ENCODE measurements at places on chromosomes 6 and 20. TPM values are rescaled to one million over a fixed set of nuclear protein-coding genes. Genes with fewer than 3 reads are reported as not detected.
A peak's percentile ranks its signal among the peaks of the same experiment; 100 is the strongest.

DNA sequence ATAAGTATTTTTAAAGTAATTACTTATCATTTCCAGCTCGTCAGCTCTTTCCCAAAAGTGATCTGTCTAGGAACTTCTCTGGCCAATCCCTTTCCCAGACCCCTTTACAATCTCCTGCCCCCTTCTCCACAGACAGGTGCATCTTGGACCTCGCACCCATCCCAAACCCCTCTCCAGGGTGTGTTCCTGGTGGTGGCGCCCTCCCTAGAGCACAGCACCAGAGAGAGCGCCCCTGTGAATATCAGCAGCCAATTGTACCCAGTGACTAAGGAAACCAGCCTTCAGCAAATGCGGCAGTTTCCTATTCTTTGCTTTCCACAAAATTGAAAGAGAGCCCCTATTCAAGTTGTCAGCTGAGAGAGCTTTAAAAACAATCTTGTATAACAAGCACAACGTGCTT lies 157.7 kb downstream of the RNASET2 start:
- no peak for DNase-seq

The BPIFA1 gene
- total RNA-seq: not detected

GRCh38 chr6:144343701-144344428 lies 58.7 kb downstream of the UTRN start:
- DNase-seq: peak; percentile 53

GRCh38 chr20:51562332-51563173 lies 20.0 kb upstream of the NFATC2 start:
- DNase-seq: peak; percentile 94

DNA sequence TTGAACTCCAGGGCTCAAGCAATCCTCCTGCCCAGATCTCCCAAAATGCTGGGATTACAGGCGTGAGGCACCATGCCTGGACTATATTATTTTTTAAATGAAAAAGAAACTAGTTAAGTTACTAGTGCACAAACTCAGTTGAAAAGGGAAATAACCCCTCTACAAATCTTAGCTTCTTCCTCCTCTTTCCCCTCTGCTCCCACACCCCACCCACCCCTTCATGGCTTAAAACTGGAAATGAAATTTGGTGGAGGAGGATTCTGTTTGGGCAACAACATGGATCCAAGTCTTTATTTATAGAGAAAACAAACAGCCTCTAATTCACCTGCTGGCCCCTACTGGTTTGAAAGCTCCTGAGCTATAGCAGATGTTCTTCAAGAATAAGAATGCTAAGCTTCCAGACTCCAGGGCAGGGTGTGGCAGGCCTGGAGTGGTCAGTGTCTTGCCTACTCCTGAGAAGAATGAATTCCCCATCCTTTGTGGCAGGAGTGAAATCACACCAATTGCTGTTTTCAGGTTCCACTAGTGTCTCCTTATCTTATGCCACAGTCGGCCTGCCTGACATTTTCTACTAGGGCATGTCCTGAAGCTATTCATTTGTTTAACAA lies 73.5 kb downstream of the ZFP64 start:
- DNase-seq: no peak

GRCh38 chr6:134477991-134478635 lies 160.2 kb upstream of the SGK1 start:
- no peak for DNase-seq

GRCh38 chr6:116783852-116784251 lies 18.3 kb upstream of the FAM162B start:
- DNase-seq: no peak

GRCh38 chr6:16236631-16237199 lies 1.7 kb upstream of the GMPR start:
- DNase-seq: peak; percentile 26

The RAET1L gene
- not detected for total RNA-seq

- peak; percentile 37 for DNase-seq
Measured at GRCh38 chr6:149334201-149334600, 16.7 kb downstream of the TAB2 start.

DNA sequence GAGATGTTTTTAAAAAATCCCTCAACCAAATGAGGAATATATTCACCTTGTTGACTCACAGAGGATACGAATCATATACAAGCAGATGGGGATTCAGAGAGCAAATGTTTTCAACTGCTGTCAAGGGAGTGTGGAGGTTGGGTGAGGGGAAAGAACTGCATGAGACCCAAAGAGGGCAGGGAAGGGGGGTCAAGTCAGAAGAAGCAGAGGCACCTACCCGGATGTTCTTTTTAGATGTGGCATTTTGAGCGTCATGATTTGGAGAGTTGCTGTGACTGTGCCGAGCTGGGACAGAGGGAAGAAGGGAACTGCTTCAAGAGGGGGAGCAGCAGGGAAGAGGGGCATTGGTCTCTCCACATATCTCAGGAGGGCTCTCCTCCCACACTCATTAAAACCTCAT lies 191.3 kb upstream of the PROKR2 start:
- DNase-seq: no peak

The CCND3 gene
- 37.6 TPM for total RNA-seq

DNA sequence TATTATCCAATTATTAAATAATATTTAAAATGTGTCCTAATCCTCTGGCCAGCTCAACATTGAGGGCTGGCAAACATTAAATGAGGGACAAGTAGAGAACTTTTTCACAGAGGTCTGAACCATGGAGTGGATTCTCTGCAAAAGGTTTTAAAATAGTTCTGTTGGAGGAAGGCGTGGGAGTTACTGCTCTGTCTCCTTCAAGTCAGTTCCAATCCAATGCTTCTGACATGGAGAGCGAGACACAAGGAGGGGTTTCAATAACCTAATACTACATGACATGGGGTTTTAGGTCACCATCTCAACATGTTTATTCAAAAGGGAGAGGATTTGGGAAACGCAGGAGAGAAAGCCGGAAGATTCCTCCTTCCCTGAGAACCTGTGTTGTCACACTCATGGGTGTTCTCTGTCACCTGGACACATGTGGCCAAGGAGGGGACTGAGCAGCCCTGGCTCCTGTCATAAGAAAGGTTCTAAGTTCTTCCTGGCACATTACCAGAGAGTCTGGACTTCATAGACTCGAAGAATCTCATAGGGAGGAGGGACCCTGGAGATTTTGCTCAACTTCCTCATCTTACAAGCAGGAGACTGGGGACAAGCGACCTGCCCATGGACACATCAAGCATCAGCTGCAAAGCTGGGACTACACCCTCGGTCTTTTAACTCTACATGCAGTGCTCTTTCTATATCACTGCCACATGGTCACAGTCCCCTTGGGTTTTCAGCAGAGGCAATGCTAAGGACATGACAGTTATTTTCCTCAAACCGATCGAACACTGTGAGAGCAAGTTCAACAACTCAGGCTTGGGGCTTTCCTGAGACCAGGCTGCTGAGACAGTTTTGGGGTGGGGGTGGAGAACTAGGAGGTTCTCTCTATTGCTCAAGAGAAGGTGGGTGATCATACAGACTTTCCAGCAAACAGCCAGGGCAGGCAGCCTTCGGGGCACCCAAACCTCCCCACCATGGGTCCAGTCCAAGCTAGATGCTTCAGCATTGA lies 38.6 kb downstream of the PRDM1 start:
- DNase-seq: no peak

GRCh38 chr20:38267901-38268514 lies 7.5 kb upstream of the KIAA1755 start:
- no peak for DNase-seq

- DNase-seq: no peak
Measured at GRCh38 chr6:130147111-130147510, 75.6 kb downstream of the SAMD3 start.

DNA sequence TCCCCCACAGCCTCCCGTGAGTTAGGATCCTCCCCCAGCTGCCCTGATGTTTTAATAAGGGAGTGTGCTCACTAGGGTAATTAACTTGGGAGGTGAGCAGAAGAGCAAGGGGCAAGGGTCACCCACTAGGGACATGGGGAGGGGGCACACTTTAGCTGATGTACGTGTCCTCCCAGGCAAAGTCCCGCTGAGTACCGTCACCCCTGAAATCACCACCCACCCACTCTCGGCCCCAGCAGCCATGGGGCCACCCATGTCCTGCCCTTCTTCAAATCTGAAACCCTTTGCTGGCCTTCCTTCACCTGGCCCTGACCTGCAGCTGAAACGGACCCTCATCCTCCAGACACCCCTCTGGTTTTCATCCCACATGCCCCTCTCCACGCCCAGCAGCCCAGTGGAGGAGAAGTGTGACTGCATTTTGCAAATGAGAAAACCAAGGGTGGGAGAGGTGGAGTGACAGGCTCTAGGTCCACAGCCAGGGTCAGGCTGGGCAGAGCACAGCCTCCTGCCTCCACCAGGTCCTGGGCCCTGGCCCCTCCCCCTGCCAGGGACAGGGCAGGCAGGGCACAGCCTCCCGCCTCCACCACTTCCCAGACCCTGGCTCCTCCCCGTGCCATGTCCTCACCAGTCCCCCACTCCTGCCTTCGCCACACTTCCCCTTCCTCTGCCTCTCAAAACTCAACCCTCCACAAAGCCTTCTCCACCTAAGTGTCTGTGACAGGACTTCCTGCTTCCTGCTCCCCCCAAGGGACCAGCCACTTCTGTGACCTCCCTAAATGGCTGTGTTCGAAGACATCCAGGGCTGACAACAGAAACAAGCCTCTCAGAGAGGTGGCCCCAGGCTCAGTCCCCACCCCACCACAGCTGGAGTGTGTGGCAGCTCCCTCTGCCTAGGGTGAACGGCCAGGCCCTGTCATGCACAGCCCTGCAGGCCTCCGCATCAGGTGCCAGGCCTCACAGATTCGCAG lies 15.1 kb downstream of the ACSS1 start:
- DNase-seq: no peak

DNA sequence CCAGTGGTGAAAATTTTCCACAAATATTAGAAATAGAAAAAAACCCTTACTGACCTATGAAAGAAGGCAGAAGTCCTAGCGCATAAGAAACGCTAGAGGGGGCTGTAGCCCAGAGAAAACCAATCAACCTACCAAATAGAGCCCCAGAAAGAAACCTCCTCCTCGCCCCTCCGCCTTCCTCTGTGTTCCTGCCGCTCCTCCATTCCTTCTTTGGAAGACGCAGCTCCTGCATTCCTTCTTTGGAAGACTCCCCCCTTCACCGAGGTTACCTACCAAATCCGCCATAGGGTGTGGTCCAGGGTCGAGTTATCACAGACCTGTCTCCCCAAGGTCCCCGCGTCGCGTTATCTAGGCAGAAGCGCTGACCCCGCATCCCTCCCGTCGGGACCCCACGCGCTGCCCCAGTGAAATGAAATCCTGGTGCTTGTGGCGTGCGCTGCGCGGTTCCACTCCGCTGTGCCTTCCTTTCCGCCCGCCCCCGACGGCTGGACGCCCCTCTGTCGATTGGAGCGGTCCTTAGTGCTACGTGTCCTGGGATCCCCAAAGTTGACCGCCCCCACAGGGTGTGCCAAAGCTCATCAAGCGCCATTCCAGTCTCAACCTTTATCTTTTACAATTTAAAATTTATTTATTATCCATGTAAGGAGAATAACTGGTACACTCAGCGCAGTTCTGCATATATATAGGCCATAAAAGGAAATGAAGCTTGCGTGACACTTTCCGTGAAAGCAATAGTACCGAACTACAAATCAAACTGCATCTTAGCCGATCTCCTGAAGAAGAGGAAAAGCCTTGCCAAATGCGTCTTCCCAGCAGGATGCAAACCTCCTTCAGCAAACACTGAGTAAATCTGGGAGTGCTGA lies 13.0 kb downstream of the RPP21 start:
- peak; percentile 51 for DNase-seq

The PRPH2 gene
- total RNA-seq: 0.21 TPM

GRCh38 chr6:17493286-17493685 lies 99.9 kb downstream of the CAP2 start:
- peak; percentile 64 for DNase-seq

DNA sequence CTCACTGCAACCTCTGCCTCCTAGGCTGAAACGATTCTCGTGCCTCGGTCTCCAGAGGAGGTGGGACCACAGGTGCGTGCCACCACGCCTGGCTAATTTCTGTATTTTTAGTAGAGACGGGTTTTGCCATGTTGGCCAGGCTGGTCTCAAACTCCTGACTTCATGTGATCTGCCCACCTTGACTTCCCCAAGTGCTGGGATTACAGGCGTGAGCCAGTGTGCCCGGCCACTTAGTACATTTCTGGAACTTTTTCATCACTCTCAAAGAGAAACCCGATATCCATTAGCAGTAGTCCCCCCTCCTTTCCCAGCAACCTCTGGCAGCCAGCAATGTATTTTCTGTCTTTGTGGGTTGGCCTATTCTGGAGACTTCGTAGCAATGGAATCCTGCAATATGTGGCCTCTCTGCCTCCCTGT lies 109.8 kb downstream of the JARID2 start:
- no peak for DNase-seq

GRCh38 chr20:4431446-4431845 lies 290.3 kb upstream of the PRND start:
- DNase-seq: no peak

The ZSCAN23 gene
- total RNA-seq: 0.07 TPM

- DNase-seq: no peak
Measured at GRCh38 chr6:37354526-37355384, 972 bp downstream of the RNF8 start.

DNA sequence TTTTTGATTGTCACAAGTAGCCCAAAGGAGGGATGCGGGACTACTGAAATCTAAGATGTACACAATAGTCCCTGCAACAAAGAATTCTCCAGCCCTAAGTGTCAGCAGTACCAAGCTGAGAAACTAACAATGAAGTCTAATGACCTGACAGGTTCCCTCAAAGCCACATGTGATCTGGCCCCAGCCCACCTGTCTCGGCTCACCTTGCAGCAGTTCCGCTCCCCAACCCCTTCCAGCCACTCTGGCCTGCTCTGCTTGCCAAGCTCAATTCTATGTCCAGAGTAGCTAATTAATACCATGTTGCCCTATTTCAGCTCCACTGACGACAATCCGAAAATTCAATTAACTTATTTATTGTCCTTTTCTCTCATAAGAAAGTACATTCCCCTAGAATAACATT lies 72.1 kb downstream of the ZMYND8 start:
- DNase-seq: no peak

DNA sequence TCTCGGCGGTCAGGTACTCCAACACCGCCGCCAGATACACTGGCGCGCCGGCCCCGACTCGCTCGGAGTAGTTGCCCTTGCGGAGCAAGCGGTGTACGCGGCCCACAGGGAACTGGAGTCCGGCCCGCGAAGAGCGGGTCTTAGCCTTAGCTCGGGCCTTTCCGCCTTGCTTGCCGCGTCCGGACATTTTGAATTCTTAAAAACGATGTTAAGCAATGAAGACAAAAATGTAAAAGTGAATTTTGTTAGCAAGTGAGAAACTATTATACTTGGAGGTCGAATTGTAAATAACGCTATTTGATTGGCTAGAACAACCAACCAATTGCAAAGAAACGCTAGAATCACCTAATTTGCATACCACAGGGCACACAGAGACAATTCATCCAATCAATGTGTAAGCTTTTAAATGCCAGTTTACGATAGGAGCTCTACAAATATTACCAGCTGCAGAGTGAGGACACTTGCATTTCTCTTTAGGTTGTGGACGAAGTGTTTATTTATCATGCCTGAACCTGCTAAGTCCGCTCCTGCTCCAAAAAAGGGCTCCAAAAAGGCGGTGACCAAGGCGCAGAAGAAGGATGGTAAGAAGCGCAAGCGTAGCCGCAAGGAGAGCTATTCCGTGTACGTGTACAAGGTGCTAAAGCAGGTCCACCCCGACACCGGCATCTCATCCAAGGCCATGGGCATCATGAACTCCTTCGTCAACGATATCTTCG lies 112.0 kb downstream of the HFE start:
- DNase-seq: peak; percentile 86

- DNase-seq: no peak
Measured at GRCh38 chr6:3460253-3460652, 3.4 kb upstream of the SLC22A23 start.
